ENCODE measurements at places on chromosomes 11 and 22. TPM values are rescaled to one million over a fixed set of nuclear protein-coding genes. Genes with fewer than 3 reads are reported as not detected.
A peak's percentile ranks its signal among the peaks of the same experiment; 100 is the strongest.

- DNase-seq = no peak
Observed at GRCh38 chr11:62930157-62930556, 9.0 kb upstream of the CHRM1 start.

DNA sequence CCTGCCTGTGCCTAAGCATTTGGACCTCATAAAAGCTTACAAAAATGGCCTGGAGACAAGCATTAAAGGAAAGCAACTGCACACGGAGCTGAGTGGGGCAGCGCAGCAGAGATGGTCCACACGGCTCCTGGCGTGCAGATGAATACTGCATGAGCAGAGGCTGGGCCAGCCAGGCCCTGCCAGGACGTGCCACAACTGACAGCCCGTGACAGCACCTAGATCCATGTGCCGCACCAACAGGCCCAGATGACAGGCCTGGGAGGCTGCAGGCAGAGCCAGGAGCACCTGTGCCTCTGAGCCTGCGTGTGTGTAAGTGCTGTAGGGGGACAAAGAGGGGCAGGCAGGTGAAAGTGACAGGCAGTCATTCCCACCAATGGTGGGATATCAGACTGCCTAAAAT, 33.4 kb downstream of the MICAL3 start:
- DNase-seq = no peak

GRCh38 chr11:69539416-69540117, 58.1 kb downstream of the LINC01488 start:
- DNase-seq = no peak

DNA sequence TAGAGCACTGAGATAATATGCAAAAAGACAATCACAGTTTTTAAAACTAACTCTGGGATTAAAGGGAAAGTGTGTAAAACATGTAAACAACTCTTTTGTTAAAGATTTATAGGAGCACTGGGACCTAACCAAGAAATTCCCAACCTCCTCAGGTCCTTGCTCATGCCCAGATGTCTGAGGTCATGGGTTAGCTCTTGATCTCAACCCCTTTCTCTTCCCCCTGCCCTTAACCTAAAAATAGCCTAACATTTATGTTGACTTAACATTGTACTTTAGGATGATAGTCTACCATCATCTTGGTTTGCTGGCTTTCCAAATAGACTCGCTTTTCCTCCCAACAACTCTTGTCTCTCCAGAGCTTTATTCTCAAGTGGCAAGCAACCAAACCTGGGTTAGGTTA, 258.2 kb upstream of the FAT3 start:
- DNase-seq = no peak

- DNase-seq = no peak
Observed at GRCh38 chr11:18322818-18323570, 627 bp downstream of the GTF2H1 start.

DNA sequence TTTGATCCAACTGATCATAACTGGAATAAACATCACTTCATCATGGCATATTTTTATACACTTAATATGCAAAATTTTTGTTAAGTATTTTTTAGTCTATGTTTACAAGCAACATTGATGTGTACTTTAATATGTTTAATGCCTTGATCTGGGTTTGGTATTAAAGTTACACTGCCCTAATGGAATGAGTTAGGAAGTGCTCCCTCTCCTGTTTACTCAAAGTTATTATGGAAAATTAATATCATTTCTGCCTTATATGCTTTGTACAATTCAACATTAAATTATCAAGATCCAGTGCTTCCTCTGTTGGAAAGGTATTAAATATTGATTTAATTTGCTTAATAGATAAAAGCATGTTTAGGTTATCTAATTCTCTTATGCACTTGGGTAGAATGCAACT, 927.3 kb upstream of the RAG2 start:
- DNase-seq = no peak

- DNase-seq = no peak
Observed at GRCh38 chr11:10381736-10382135, 73.3 kb upstream of the AMPD3 start.

GRCh38 chr11:94519478-94520084, 7.3 kb downstream of the C11orf97 start:
- no peak for DNase-seq

DNA sequence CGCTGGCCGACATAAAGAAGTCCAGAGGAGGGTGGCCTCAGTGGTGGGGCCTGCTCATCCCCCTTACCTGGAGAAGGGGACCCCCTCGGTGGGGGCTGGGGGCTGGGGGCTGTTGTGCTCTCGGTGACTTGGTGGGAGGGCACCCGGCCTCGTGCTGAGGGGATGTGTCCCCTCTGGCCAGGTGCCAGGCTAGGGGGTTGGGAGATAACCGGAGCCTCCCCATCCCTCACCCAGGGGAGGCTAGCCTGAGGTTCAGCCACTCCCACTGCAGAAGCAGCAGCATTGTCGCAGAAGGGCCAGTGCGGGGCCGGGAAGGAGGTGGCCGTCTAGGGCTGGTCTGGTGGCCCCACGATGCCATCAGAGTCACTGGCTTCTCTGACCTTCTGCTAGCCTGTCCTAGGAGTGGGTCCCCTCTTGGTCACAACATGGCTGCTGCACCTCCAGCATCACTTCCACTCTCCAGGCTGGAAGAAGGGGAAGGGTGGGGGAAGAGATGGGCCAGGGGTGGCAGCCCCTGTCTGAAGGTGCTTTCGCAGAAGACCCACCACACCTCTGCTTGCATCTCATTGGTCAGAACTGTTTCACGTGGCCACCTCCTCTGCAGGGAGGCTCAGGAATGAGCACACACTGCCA, 44.2 kb upstream of the FADD start:
- no peak for DNase-seq

DNA sequence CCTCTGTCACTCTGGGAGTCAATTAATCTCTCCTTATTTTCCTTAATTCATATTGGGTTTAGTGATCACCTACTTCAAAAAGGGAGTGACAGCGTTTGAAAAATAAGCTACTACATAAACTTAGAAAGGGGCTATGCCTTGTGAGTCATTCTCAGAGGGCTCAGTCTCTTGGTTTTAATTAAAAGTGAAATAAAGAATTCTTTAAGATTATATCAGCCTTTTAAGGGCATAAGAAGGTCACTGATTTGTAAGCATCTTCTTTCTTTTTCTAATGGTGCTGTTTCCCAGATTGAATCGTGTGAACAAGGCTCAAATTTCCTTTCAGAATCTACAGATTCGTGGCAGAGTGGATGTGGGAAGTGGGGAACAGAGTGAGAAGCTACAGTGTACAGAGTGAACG, 636.2 kb upstream of the CCDC90B start:
- DNase-seq = no peak

- DNase-seq = no peak
Observed at GRCh38 chr11:116888024-116888423, 50.6 kb upstream of the APOA1 start.

- no peak for DNase-seq
Observed at GRCh38 chr11:47087801-47088200, 88.9 kb downstream of the ARFGAP2 start.

DNA sequence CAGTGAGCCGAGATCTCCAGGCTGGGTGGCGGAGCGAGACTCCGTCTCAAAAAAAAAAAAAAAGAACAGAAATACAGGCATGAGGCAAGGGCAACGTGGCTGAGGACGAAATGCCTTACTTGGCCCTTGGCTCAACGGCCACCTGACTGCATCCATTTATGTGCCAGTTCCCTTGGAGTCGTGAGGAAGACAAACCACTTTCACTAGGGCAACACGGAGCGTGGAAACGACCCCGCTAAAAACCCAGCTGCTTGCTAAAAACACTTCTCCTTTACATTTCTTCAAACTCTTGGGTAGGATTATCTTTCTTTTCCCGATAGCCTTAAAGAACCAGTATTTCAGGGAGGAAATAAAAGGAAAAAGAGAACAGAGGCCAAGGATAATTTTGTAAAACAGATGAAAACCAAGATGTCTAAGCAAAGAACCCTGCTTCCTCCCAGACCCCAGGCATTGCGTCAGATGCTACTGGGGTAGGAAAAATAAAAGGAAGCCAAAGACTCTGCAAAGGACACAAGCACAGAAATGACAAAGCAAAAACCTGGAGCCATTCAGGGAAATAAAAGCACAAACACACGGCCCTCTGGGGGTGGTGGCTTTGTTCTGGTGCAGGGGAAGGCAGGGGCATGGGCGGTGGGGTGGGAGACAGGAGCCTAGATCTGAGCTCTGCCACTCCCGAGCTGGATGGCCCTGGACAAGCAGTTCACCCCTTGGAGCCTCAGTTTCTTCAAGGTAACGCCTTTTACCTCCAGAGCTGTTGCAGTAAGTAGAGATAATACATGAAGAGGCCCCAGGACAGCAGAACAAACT, 37.0 kb downstream of the PC start:
- DNase-seq = no peak

- DNase-seq = no peak
Observed at GRCh38 chr22:24503843-24504338, 8.8 kb downstream of the UPB1 start.

- DNase-seq = no peak
Observed at GRCh38 chr11:87290304-87290922, 252.7 kb downstream of the TMEM135 start.

DNA sequence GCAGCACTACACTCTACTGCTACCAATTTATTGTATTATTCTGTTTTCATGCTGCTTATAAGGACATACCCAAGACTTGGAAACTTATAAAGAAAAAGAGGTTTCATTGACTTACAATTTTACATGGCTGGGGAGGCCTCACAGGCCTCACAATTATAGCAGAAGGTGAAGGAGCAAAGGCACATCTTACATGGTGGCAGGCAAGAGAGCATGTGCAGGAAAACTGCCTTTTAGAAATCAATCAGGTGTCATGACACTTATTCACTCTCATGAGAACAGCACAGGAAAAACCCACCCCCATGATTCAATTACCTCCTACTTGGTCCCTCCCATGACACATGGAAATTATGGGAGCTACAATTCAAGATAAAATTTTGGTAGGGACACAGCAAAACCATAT, 49.6 kb upstream of the GLYAT start:
- DNase-seq = no peak

DNA sequence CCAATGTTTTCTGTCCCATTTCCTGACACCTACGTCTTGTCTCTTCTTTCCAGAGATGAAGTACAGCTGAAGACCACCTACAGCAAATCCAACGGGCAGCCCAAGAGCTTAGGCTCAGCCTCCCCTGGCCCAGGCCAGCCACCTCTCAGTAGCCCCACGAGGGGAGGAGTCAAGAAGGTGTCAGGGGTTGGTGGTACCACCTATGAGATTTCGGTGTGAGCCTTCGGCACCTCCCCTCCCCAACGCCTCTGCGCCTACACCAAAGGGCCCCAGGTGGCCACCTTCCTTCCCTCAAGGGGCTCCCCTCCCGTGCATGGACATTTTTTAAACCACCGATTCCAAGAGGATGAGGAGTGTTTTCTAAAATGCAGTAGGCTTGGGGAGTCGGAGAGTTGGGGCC, 12.2 kb downstream of the MED19 start:
- no peak for DNase-seq

DNA sequence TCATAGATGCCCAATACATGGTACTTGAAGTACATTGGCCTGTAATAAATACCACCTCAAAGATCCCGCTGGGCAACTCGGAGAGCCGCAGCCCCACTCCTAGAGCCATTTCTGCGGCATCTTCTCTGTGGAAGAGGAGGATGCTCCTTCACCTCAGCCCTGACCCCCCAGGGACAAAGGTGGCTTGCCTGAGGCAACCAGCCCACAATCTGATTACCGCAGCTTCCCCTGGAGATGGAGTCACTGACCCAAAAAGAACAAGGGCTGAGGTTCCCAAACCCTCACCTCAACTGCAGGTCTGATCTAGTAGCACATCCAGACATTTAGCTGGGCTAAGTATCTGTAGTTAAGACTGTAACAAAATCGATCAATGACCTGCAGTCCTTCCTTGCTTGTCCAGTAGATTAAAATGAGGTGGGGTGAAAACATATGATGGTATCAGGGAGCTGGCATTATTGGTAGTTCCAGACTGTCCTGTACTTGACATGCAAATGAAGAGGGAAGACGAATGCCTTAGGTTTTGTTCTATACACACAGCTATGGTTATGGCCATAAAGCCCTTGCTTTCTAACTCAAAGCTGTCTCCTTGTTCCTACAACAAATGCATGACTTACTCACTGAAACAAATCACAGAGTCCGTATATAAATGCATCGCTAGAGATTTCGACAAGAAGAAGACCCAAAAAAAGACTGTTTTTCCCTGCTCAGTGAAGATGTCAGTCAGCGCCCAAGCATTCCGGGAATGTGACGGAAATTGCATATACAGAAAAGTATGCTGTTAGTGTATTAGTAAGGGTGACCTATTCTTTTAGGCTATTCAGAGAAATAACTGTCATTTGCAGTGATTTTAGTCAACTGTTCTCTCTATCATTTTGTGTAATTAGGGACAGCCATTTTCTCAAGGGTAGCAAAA, 33.7 kb downstream of the C11orf71 start:
- DNase-seq = no peak

- DNase-seq = no peak
Observed at GRCh38 chr11:94583866-94584500, 16.8 kb downstream of the PIWIL4 start.

- DNase-seq = peak; percentile 61
Observed at GRCh38 chr11:119316016-119316728, 758 bp downstream of the MCAM start.

The MMP27 gene
- 2.1 TPM for total RNA-seq

The HEPN1 gene
- not detected for total RNA-seq

The SSTR3 gene
- total RNA-seq = not detected

The SHANK3 gene
- 28.8 TPM for total RNA-seq

The ISX gene
- not detected for total RNA-seq

The OSM gene
- total RNA-seq = 2.5 TPM

The NRXN2 gene
- 1.8 TPM for total RNA-seq

The GDPD4 gene
- total RNA-seq = not detected

The OR51B2 gene
- not detected for total RNA-seq

The OR4A16 gene
- not detected for total RNA-seq

The NELL1 gene
- total RNA-seq = not detected

All from breast epithelium (tissue), 4 donors.